CD4-positive, alpha-beta T cell treated with Interleukin-12 subunit alpha and Interleukin-12 subunit beta, for 1 hour (primary cell): ENCODE measurements at places on chromosomes 2 and 18.
A peak's percentile ranks its signal among the peaks of the same experiment; 100 is the strongest.

- peak; percentile 25 for DNase-seq
Measured at GRCh38 chr2:98691303-98691702, 39.6 kb downstream of the MGAT4A start.

DNA sequence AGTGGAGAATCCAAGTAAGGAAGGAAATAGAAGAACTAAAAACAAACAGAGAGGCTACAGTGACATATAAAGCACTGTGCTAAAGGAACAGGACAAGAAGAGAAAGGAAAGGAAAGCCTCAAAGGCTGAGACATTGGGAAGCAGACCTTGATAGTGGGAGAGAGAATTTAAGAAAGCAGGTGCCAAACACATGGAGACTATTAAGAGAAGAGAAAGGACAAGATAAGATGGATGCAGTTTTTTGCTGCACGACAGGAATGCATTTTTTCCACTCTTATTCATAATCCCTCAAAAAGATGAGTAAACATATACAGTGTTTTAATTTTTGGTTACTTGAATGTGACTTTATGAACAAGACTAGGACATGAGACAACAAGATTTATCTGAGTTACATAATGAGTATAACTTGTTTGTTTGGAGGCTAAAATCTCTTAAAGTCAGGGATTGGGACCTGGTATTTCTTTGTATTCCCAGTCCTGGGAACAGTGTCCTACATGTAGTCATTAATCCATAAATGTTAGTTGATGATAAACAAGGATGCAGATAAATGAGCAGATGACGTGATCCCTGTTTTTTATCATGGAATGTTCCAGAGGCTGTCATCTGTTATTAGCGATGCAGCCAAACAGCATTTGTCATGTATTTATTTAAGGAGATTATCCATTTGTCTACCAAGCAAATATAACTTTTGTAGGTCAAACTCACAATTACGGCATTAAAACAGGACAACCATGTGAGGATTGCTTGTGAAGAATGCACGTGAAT, 141.7 kb downstream of the DNER start:
- no peak for DNase-seq

- DNase-seq: peak; percentile 73
Measured at GRCh38 chr2:105754011-105754410, 9.3 kb downstream of the NCK2 start.

- DNase-seq: no peak
Measured at GRCh38 chr2:219448099-219448775, 13.6 kb downstream of the SPEG start.

DNA sequence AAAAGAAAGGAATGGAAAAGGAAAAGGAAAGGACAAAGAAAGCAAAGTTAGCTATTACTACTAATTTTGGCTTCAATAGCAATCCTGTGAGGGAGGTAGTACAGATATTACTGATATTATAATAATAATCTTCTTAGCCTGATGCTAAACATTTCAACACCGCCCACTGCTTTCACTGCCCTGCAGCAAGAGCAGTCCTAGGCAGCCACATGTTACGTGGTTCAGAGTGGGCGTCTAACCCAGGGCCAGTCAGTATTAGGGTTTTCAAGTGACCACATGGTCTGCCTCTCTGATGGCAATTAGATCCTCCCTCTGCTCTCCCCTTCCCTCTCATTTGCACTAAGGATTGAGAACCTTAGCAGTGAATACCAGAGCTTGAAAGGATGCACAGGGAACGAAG, 83.7 kb upstream of the ZNF397 start:
- no peak for DNase-seq

- DNase-seq: no peak
Measured at GRCh38 chr2:173058673-173059072, 17.0 kb upstream of the MAP3K20 start.

GRCh38 chr18:45166836-45167551, 448.3 kb upstream of the SLC14A2 start:
- no peak for DNase-seq

DNA sequence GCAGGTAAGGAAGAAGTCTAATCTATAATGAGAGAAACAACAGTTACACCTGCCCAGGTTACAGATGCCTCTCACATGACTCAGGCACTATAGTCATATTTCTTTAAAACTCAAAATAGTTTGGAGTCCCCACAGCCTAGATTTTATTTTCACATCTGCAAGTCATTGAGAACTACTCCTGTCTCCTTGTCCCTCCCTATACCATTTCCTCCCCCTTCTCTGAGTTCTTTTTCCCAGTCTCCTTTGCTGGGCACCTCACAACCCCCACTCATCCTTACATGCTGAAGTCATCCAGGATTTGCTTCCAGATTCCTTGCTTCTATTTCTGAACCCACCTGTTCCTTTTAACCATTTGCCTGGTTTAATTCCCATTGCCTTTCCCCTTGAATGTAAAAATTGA, 73.1 kb upstream of the KCNE4 start:
- no peak for DNase-seq

- DNase-seq: no peak
Measured at GRCh38 chr2:222105046-222105445, 193.8 kb downstream of the PAX3 start.

- no peak for DNase-seq
Measured at GRCh38 chr2:96866986-96867755, 2.7 kb downstream of the SEMA4C start.

GRCh38 chr18:58668211-58668610, 3.1 kb upstream of the MALT1 start:
- DNase-seq: no peak

- DNase-seq: no peak
Measured at GRCh38 chr2:33242845-33243244, 233.6 kb upstream of the RASGRP3 start.

GRCh38 chr2:199455545-199456382, 2.0 kb downstream of the SATB2 start:
- no peak for DNase-seq

- no peak for DNase-seq
Measured at GRCh38 chr2:12035956-12036639, 289.7 kb downstream of the LPIN1 start.

GRCh38 chr2:3628800-3629199, 29.2 kb upstream of the ALLC start:
- no peak for DNase-seq

DNA sequence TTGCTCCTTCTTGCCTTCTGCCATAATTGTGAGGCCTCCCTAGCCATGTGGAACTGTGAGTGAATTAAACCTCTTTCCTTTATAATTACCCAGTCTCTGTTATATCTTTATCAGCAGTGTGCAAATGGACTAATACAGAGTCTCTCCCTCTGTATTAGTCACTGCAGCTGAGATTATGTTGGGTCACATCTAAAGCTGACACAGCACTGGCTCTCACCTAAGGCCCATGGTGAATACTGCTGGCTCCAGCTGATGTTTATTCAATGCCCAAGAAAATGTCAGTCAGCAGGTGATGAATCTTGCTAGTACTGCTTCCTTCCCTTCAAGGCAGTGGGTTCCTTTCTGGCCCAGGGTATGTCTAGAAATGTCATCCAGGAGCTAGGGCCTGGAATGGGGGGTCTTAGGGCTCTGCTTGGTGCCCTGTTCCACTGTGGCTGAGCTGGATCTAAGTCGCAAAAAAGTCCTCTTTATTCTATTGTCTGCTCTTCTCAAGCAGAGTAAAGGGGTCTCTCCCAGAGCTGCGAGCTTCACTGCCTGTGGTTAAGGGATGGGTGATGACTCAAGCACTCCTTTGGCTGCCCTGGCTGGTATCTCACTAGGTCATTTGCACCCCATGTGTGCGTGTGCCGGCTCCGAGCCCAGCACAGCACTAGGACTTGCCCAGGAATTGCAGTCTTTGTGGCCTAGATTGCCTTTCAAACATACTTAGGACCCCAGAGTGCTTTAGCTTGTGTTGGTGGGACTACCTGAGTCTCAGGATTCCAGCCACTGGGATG, 29.9 kb downstream of the PPP1R1C start:
- no peak for DNase-seq

DNA sequence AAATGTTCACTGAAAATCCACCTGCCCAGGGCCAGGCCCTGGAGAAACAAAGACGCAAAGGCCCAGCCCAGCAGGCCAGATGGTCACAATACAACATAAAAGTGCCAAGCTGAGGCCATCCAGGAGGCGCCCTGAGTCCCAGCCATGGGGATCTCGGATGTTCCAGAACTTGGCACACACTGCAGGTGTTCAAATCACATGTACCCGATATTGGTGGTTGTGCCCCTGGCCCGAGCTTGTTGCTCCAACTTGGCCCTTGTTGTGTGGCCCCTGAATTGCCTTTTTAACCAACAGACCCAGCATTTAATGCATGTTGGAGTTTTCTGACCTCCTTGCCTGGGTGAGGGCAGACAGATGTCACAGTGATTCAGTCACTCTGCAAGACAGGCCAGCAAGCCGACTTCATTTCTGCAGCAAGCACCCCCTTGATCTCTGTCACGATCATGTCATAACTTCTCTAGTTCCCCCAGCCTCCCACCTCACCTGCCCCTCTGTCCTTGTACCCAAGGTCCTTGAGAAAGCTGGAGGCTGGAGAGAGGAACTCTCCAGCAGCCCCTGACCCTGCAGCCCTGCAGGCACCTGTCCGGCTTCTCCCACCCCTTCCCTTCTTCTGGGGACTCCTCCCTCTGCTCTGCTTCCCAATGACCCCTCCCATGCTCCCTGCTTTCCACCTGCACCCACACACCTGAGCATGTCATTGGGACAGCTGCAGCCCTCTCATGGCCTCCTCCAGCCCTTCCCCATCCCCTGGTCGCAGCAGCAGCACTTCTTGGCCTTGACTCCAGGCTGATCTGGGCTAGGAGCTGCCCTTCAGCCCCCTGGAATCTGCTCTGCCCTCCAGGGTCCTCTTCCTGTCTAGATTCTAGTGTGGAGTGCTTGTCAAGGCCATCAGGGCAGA, 9.1 kb downstream of the NGEF start:
- no peak for DNase-seq

DNA sequence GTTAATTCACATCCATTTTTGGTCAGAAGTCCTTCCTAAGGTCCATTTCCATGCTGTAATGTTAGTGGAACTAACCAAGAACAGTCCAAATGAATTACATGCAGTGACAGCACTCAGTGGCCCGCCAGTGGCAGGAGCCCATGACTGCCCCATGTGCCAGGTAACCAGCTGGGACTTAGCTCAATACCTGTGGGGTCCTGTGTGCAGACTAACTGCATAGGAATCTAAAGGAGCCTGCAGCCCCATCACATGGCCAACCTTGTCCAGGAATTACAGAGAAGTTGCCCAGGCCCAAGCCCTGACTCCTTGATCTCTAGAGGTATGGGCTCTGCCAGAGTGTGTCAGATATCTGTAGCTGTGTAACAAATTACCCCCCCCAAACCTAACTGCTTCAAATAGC, 35.4 kb upstream of the GPR17 start:
- DNase-seq: no peak

- DNase-seq: no peak
Measured at GRCh38 chr2:208142925-208143799, 2.8 kb downstream of the CRYGB start.

GRCh38 chr2:95372845-95373244, 29.7 kb upstream of the FAHD2A start:
- DNase-seq: no peak

GRCh38 chr2:190961918-190962487, 52.0 kb downstream of the STAT1 start:
- no peak for DNase-seq

GRCh38 chr2:119064567-119064966, 94.0 kb downstream of the C1QL2 start:
- no peak for DNase-seq

GRCh38 chr2:133140620-133141019, 427.6 kb downstream of the NCKAP5 start:
- DNase-seq: no peak

DNA sequence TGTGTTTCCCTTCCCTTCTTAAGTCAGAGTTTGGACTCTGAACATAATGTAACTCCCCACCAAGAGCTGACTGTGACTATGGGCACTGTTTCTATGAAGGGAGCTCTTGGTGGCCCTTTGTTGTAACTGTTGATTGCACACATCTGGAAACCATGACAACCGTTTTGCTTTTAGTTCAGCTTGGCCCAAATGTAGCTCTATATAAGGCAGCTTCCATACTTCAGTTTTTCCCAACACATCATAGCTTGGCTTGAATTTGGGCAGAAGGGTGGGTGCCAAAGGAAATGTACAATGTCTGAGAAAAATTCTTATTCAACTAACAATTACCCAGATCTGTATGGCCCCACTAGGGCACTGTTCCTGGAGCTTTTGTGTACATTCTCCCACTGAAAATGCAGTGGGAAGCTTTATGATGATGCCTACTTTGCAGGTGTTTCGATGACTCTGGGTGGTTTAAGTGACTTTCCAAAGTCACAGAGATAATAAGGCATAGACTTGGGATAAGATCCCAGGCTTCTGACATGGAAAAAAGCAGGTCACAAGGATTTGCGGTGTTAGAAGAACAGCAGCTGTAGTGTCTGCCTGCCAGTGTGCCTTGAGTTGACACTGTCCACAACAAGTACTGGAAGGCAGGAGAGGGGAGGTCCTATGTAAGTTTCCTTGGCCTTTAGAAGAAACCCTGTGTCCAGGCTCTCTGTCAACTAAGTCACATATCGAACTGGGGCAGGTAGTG, 2.4 kb upstream of the CETN1 start:
- DNase-seq: no peak
